Left ventricle myocardium inferior (tissue), 1 donor: ENCODE measurements at places on chromosomes 11 and 22. TPM values are rescaled to one million over a fixed set of nuclear protein-coding genes. Genes with fewer than 3 reads are reported as not detected.

NPTXR gene
- 23.3 TPM for total RNA-seq

GRCh38 chr11:119608781-119609180 lies 120.2 kb downstream of the NECTIN1 start:
- no peak for DNase-seq

DNA sequence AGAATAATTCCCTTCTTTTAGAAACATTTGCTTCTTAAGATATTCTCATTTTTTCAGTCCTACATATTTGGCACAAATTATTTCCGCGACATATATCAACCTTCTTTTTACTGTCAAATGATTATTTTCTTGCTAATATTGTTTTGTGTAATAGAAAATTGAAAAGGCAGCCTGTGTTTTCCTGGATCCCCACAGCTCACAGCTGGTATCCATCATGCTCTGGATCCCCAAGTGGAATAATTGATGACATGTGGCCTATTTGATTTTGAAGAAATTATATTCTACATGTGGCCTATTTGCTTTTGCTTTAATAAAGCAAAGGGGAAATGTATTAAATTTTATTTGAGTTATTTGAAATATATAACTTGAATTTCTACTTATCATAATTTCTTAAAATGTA lies 199.4 kb upstream of the LUZP2 start:
- no peak for DNase-seq

DNA sequence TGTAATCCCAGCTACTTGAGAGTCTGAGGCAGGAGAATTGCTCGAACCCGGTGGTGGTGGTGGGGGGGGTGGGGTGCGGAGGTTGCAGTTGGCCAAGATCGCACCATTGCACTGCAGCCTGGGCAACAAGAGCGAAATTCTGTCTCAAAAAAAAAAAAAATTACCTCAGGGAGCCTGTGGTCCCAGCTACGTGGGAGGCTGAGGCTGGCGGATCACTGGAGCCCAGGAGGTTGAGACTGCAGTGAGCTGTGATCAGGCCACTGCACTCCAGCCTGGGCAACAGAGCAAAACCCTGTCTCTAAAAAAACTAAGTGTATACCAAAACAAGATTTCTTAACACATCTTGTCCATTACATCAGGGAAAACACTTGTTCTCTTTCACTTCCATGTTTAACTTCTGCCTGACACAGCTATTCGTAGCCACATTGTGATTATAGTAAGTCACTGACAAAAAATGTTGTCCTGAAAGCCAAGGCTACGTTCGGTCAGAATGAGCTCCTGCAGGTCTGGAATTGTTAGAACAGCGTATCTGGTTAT lies 1.4 kb downstream of the TMEM80 start:
- DNase-seq, result no peak

- DNase-seq, result peak; percentile 89
Observed at GRCh38 chr11:66981976-66982578, 7.0 kb downstream of the C11orf86 start.
